ENCODE measurements at places on chromosomes 1 and 21.

DNA sequence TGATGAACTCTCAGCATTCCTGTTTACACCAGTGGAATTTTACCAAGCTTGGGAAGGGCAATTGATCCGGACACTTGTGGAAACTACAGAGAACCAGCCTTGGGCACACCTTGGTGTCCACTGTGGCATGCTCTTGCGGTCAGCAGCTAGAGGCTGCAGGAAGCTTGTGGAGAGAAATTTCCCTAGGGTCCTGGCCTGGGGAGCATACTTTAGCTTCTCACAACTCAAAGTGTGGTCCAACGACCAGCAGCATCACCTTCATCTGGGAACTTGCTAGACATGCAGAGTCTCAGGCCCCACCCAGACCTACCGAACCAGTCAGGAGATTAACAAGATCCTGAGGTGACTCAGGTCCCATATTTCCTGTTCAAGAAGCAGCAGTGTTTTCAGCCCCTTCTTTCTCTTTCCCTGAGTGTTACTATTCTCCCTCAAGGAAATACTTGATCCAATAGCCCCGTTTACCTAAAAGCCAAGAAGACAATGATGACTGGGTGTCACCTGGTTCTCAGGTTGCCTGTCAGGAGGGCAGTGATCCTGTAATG is 55.7 kb upstream of the KCNE2 start:
- no peak for DNase-seq

DNA sequence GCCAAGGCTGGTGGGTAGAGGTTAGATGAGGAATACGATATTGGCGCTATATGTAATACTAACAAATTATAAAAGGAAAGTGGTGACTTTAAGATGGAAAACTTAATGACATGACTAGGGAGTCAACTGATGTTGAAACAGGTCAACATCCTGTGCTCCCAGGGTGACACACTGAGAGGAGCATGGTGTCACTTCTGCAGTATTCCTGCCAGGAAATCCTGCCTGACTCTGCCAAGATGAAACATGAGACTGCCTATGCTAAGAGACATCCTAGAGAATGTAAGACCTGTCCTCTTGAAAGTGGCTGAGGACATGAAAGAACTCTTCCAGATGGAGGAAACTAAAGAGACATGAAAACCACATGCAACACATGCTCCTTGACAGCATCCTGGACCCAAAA is 65.0 kb upstream of the KCND3 start:
- DNase-seq = no peak

DNA sequence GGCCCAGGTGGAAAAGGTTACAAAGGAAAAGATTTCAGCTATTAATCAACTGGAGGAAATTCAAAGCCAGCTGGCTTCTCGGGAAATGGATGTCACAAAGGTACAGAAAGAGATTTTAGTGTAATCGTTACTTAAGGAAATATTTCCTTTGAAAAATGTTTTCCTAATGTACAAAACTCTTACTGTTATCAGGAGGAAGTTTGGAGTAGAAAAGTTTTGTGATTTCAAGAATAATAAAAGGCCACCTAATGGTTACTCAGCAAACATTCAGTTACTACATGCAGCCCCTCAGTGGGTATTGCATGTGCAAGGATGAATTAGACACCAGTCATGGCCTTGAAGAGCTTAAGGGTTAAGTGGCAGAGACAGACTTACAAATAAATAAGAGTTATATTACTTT is 85.2 kb downstream of the SDCCAG8 start:
- DNase-seq = no peak

DNA sequence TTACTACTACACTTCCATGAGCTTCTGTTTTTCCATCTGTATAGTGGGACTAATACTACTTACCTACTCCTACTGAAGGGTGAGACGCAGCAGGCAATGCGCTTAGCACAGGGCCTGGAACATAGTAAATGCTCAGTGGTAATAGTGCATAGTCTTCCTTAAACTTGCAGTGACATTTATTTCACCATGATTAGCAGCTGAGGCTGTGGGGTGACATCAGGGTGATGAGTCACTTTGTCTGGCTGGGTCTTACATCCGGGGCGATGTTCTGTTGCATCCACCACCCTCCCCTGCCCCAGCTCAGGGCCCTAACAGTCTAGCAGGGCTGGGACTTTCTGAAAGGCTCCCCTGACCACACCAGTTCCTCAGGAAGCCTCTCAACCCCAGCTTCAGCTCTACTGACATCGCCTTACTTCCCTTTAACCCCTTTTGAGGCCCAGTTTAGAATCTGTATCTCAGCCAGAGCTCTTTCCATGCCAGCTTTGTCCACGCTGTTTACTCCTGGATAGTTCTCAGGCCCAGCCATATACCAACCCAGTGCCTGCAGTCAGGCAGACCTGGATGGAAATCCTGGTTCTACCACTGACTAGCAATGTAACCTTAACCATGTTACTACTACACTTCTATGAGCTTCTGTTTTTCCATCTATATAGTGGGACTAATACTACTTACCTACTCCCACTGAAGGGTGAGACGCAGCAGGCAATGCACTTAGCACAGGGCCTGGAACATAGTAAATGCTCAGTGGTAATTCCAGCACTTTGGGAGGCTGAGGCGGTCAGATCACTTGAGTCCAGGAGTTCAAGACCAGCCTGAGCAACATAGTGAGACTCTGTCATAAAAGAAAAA is 66.3 kb downstream of the CD58 start:
- no peak for DNase-seq

DNA sequence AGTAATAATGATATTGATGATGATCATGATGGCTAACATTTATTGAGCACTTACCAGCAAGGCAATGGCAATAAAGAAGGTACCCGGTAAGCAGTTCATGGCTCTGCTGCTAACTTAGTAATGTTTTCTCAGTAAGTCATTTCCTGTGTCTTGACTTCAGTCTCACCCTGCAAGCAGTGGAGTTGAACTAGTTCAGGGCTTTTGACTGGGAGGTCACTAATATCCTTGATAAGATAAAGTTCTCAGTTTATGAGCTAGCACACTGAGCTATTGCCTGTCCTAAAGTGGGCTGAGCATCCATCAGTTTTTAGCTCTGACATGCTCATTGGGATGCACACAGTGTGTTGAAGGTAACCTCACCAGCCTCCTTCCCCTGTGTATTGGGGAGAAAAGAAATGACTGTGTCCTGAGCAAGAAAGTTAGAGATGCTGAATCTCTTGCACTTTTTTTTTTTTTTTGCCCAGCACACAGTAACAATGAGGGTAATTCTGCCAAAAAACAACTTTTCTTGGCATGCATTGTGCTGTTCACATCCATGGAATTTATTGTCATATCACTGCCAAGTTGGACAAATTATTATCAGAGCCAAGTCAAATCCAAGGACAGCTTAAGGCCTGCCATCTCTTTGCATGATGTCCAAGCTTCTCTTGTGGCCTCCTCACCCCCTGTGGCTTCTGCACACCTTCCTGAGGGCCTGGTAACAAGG is 55.5 kb upstream of the GADD45A start:
- no peak for DNase-seq
